ENCODE measurements at places on chromosomes 6 and 20.

- DNase-seq = no peak
Observed at GRCh38 chr20:61770113-61770585, 295.5 kb downstream of the TAF4 start.

- no peak for DNase-seq
Observed at GRCh38 chr6:140572867-140573266, 1198.4 kb upstream of the CITED2 start.

DNA sequence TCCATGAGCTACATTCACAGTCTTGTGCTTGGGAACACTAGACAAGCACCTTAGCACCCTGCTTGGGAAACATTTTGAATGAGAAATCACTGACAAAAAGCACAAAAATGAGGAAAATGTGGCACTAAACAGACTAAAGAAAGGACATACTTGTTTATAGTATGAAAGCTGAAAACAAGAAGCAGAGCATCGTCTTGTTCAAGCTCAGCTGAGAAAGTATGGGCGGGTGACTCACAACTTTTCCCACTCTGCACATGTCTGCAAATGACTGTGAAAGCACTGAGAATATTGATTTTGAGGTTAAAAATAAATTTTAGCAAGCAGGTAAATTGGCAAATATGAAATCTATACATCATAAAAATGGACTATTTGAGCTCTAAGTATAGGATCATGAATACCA, 725.3 kb downstream of the COL12A1 start:
- DNase-seq = no peak

GRCh38 chr6:55069132-55069781, 105.1 kb upstream of the HCRTR2 start:
- DNase-seq = no peak

GRCh38 chr6:15551798-15552197, 111.0 kb downstream of the DTNBP1 start:
- DNase-seq = no peak

GRCh38 chr20:31920275-31920855, 31.5 kb downstream of the PDRG1 start:
- no peak for DNase-seq

GRCh38 chr6:62298745-62299392, 12.8 kb upstream of the KHDRBS2 start:
- DNase-seq = no peak

DNA sequence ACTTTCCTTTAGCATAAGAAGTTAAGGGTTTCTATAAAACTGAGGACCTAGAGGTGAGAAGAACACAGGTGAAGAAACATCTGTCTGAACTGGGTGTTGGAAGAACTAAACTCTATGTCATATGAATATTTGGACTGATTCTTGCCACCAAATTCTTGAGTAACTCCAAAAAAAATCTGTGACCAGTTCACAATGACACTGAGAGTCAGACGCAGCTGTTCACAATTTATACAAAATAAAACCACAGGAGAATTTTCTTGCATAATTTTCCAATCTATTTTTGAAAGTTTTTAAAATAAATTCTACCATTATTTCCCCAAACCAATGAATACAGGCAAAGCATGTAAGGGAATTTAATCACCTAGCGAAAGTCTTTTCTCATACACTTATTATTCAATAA, 148.1 kb upstream of the TCF21 start:
- no peak for DNase-seq

GRCh38 chr20:62253398-62253797, 15.1 kb downstream of the OSBPL2 start:
- DNase-seq = no peak
